IPS DF 19.7 (cell line): ENCODE measurements at places on chromosomes 12 and 14.

GRCh38 chr12:24307716-24308335 lies 358.4 kb upstream of the SOX5 start:
- DNase-seq = no peak

- DNase-seq = no peak
Observed at GRCh38 chr12:39672976-39673375, 53.4 kb upstream of the ABCD2 start.

GRCh38 chr12:14884458-14884878 lies 1.2 kb downstream of the MGP start:
- no peak for DNase-seq

DNA sequence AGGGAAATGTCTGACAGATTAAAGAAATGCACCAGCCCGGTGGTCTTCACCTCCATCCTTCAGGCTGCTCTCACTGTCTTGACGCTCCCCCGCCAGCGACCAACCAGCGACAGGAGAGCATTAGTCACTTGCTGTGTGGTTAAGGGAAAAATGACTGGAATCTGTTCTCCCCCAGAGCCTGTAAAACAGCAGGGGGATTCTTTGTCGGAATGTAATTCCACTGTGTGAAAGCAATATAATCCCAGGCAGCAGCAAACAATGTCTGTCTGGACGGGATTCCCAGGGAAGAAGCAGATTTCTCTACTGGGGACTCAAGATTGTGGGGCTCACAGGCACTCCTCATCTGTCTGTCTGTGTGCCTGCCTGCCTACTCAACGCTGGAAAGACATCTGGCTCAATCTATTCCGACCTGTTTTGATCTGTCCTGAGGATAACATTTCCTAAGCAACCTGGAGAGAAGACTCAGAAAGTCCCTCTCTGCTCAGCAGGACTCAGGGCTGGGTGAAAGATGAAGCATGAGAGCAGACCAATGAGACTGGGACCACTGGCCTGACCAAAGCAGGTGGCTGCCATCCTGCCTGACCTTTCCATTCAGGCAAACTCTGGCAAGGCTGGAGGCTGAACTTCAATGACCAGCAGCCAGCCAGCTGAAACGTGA lies 54.6 kb downstream of the NUAK1 start:
- peak; percentile 67 for DNase-seq

DNA sequence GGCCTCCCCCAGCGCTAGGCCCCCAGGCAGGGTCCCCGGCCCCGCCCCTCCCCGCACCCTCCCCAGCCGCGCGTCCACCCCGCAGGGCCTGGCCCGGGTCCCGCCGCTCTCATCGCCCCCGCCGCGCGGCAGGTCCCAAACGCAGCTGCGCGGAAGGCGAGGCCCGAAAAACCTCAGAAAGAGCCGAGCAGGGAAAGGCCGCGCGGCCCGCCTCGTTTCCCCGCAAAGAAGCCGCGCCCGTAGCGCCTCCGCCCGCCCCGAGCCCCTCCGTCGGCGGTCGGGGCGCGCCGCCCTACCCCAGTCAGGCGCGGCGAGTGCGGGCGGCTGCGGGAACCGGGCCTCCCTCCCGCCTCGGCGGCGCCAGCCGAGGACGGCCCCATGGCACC lies 324 bp downstream of the POLE start:
- no peak for DNase-seq

- DNase-seq = peak; percentile 54
Observed at GRCh38 chr12:47717443-47718193, 7.7 kb downstream of the ENDOU start.

- DNase-seq = no peak
Observed at GRCh38 chr14:69133206-69134125, 19.5 kb downstream of the DCAF5 start.

DNA sequence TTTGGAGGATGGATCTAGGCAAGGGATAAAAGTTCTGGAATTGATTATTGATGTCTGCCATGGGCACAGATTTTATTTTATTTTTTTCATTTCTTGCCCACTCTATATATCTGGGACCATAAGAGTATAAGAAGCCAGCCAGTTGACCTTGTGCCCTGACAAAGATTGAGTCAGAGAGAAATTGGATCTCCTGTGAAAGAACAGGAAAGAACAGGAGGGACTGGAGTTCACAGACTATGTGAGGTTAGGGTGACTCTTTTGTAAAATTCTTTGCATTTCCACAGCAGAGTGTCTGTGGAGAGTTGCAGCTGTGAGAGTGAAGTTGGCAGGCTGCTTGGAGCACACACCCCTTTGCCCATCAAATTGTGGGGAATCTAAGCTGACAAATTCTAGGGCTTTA lies 358.4 kb upstream of the TBX3 start:
- DNase-seq = no peak

DNA sequence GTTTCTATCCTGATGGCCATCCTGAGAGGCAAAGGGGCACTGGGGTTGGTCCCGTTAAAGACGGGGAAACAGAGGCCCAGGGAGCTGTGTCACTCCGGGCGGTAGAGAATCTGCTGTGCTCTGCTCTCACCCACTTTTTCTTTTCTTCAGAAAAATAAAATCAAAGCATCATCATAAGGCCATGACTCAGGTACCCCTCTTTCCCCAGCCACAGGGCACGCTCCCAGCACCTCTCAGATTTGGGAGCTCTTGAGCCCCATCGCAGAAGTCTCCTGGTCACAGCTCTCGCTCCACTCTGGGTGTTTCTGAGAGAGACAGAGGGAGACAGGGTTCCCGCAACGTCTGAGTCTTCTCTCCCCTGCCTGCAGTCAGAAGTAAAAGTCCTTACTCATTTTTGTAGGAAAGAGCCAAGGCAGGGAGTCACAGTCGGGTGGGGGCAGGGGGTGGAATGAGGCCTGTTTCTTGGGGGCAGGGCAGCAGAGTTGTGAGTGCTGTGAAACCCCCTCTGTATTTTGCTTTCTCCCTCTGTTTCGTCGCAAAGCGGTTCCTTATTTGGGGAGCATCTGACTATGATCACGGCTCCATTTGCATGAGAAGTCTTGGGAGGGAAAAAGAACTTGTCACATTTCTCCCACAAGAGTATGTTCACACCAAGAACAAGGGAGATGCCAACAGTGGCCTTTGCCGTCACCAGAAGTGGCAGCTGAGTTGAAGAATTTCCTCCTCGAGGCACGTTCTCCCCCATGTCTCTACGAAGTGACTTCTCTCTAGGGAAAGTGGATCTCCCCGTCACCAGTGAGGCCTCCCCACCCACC lies 139.0 kb downstream of the BCL11B start:
- DNase-seq = no peak

GRCh38 chr14:65330416-65330815 lies 82.1 kb upstream of the FUT8 start:
- DNase-seq = no peak

GRCh38 chr14:73753887-73754795 lies 40.0 kb upstream of the PNMA1 start:
- DNase-seq = no peak

- DNase-seq = no peak
Observed at GRCh38 chr12:50129290-50129689, 17.3 kb downstream of the COX14 start.

GRCh38 chr12:30763053-30763452 lies 8.3 kb upstream of the CAPRIN2 start:
- DNase-seq = no peak

GRCh38 chr12:123971770-123972456 lies 718 bp downstream of the CCDC92 start:
- peak; percentile 99 for DNase-seq

DNA sequence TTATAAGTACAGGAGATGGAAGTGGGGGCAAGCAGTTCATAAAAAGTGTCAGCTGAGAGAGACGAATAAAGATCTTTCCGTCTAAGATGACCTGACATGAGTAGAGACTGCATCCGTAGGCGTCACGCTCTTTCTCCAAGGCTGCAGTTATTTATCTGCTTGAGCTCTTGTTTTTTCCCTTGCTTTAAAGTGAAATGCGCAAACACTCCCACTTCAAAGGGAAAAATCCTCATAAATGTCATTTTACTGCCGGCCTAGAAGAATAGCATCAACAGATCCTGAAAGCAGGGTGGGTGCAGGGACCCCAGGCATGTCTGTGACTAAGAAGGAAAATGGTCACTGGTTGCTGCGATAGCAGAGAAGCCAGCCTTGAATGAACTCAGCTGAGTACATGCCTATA lies 647.4 kb downstream of the MED13L start:
- no peak for DNase-seq

DNA sequence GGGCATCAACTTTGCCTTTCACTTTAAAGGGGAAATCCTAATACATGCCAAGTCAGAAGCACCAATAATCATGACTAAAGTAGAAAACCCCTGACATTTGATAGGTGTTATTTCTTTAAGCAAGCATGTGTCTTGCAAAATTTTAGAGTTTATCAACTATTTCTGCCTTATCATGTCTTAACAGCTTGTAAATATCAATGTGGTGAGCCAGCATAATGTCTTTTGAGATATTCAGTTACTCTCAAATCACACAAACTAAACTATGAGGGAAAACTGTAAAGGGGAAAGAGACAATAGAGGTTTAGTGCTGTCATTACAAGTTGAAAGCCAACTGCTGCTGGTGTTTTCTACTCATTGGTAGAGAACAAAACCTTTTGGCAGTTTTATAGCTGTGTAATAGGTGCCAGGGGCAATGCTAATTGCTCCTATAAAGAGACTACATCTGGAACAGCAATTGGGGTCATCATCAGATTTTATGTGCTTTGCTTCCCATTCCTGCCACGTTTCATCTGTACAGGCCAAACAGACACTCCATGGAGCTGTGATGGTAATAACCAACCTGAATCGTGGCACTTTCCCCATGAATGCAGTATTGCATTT lies 1027.4 kb downstream of the FSCB start:
- DNase-seq = no peak

- no peak for DNase-seq
Observed at GRCh38 chr12:109277899-109278762, 31.0 kb downstream of the FOXN4 start.

DNA sequence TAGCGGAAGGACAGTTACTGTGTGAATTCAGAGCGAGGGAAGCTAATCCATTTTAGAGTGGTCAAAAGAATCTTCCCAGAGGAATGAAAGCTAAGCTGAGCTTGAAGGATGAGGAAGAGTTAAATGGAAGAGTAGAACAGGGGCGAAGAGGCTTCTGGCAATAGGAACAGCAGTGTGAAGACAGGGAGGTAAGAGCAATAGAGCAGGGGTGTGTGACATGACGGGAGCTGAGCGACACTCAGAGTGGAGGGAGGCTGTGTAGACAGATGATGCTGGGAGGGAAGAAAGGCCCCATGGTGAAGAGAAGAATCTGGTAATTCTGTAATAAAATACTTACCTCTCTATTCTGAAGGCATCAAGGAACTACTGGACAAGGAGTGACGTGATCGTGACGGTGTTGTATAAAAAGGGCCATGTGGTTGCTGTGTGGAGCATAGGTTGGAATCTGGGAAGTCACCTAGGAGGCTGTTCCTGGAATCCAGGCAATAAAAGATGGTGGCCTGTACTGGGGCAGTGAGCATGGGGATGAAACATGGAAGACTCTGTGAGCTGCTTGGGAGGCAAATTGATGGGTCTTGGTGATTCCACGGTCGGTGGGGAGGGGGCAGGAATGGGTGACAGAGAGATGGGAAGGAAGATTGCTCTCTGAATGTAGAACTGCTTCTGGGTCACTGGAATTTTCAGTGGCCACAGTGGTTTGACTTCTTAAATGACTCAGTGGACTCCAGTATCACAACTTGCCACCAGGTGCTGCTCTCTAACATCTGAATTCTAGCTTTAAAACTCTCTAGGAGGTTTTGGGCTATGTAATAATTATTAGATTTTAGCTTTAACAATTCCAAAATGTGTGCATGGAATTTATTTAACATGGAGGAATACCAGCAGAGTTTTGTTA lies 164.1 kb downstream of the ATP23 start:
- no peak for DNase-seq

GRCh38 chr14:69317780-69318179 lies 57.8 kb downstream of the GALNT16 start:
- no peak for DNase-seq

- no peak for DNase-seq
Observed at GRCh38 chr12:92898755-92899154, 30.3 kb downstream of the EEA1 start.

- no peak for DNase-seq
Observed at GRCh38 chr14:60506985-60507829, 1.7 kb upstream of the SIX6 start.

GRCh38 chr14:64061706-64062105 lies 208.9 kb downstream of the SYNE2 start:
- DNase-seq = no peak

GRCh38 chr14:81382517-81383225 lies 17.5 kb downstream of the STON2 start:
- no peak for DNase-seq

DNA sequence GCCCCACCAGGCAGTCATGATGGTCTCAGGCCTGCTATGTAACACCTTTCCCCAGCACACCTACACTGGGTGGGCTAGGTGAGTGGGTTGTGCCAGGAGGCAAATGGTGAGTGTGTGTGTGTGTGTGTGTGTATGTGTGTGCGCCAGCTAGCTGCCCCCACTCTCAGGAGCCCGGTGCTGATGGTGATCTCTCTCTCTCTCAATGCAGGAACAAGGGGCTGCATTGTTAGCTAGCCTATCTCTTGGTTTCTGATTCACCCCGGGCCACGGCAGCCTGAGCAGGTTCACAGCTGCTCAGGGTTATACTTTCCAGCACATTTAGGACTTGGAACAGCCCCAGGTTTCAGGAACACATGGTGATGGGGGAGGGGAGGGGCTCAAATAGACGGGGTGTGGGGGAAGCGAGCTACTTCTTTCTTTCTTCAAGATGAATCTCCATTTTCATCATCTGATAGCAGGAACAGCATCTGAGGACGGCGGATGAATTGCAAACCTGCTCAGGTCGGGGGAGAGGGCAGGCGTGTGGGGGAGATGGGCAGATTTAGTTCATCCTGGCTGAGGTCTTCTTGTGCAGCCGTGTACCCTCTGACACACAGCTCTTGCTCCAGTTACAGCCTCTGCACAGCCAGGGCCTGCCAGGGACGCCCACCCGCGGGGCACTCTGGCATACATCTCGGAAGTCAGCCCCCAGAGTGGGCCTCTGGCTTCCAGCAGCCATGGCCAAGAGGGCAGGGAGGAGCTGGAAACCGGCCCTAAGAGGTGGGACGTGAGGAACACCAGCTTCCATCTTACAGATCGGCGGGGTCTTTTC lies 137.6 kb downstream of the ZFP36L1 start:
- no peak for DNase-seq

- DNase-seq = no peak
Observed at GRCh38 chr14:72961579-72962335, 35.5 kb downstream of the DCAF4 start.

- DNase-seq = no peak
Observed at GRCh38 chr14:74211945-74212580, 27.2 kb upstream of the VSX2 start.

DNA sequence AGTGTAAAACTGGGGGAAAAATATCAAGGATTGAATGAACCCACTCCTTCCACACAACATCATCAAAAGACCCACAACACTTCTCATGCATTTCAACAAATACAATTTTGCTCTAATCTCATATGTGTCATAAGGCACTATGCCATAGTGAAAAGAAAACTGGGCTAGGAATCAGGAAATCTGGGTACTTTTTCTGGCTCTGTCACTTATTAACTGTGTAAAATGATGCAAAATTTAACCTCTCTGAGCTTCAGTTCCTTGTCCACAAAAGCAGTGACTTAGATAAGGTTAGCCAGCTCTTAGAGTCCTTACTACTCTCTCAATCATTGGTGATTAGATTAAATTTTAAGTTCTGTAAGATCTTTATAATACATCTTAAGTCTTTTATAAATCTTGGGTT lies 250.5 kb upstream of the SOX5 start:
- no peak for DNase-seq
